ENCODE measurements at places on chromosomes 7 and 10.

DNA sequence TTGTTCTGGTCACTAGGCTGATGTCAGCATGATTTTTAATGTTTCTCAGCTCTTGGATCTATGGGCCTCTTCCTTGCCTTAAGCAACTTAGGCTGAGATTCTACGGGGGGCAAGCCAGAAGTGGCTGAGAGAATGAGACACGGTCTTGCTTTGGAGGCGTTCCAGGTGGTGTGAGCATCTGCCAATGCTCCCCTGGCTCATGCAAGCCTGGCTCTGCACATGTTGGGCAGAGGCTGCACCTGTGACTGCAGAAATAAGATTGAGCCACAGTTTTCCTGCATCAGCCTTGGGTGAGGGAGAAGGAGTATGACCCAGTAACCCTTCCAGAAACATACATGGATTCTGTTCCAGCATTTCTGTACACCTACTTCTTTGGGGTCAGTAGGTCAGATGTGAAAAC, 41.9 kb downstream of the C10orf120 start:
- no peak for DNase-seq

GRCh38 chr10:132107949-132108877, 42.5 kb downstream of the JAKMIP3 start:
- no peak for DNase-seq

- DNase-seq, result no peak
These were observed 26.2 kb upstream of the SLF2 start for GRCh38 chr10:100886521-100886920.

DNA sequence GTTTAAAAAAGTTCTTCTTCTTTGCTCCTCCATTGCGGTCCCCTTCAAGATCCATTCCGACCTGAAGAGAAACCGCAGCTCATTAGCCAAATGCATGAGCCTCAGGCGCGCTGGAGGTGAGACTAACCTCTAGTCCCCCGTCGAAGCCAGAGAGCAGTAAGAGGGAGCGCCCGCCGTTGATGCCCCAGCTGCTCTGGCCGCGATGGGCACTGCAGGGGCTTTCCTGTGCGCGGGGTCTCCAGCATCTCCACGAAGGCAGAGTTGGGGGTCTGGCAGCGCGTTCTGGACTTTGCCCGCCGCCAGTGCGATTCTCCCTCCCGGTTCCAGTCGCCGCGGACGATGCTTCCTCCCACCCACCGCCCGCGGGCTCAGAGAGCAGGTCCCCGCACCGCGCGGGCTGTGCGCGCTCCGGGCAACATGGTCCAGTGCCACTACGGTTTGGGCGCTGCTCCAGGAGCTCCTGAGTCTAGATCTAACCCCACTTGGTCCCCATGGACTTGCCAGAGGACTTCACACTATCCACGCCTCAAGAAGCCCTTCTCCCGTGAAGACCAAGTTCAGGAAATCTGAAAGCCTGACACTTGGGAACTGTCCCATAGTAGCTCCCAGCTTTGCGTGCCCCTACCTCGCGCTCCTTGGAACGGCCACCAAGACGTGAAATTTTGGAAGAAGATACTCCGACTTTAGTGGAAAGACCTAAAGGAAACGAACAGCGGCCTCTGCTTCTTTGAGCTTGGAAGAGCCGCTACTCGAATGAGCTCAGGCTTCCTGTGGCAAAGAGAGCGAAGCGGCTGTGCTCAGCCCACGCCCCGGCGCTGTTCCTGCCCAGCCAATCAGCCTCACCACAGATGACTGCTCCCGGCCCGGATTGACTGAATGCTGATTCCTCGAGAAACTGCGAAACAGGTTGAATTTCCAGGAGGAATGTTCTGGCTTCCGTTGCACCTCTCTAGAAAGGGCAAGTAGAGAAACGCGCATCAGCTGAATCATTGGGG, at the start of gene ABCB1:
Gene ABCB1 (minus strand): TSS at position 755 of the 995 bp plus-strand sequence. CDS start 700 bp downstream, at position 55.
- peak; percentile 66 for DNase-seq

DNA sequence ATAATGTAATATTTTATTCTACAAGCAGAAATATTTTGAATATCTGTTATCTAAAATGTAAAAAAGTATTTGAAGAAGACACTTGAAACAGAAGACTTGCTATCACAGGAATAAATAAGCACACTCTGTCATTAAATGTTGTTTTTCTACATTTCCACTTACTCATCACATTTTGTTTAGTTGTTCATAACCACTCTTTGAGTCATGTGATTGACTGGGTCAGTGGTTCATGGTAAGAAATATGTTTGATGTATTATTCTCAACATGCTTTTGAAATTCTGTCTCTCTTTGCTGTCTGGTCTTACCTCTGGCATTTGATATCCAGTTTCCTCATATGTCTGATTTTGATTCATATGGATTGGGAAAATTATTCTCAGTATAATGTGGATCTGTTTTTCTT, 171.8 kb downstream of the SUGCT start:
- DNase-seq, result no peak

DNA sequence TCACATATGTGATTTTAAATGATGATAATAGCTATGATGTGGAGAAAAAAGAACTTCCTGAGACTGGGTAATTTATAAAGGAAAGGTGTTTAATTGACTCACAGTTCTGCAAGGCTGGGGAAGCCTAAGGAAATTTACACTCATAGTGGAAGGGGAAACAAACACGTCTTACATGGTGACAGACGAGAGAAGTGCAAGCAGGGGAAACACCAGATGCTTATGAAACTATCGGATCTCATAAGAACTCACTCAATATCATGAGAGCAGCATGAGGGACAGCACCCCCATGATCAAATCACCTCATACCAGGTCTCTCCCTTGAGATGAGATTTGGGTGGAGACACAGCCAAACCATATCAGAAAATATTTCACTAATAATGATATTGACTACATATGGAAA, 4.1 kb upstream of the LIPN start:
- DNase-seq, result peak; percentile 58

DNA sequence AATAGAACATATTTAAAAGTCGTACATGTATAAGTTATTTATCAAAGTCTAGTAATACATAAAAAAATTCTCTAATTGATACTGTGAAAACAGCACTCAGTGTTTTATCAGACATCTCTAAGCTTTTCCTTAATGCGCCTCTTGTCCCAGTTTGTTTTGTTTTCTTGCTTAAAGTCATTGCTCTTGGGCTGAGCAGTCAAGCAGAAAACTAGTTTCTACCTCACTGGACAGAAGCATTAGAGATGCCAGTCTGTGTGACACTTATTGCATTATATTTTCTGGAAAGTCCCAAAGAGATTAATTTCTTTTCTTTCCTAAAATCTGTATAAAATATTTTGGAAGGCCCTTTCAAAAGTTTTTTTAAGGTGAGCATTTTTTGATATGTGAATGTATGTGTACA, 236.2 kb downstream of the PCLO start:
- DNase-seq, result no peak

DNA sequence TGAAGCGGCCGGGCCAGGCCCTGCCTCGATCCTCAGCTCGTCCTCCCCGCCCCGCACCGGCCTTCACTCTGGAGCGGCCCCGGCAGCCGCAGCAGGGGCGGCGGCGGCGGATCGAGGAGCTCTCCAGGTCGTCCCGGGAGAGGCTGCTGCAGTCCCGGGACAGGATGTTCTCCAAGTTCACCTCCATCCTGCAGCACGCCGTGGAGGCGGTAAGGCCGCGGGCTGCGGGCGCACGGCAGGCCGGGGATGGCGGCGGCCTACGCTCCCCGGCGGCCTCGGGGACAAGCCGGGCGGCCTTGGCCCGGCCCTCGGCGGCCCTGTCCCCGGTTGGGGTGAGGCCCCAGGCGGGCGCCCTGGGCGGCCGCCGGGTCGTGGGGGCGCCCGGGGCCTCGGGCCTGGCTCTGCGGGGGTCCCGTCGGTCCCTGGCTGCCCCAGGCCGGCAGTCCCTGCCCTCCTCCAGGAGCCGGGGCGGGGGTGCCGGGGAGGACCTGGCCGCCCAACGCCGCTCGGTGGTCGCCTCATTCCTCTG, 399 bp downstream of the FHIP2A start:
- no peak for DNase-seq

- DNase-seq, result peak; percentile 73
These were observed 53.9 kb upstream of the IL6 start for GRCh38 chr7:22672846-22673680.

- DNase-seq, result no peak
These were observed 181.6 kb downstream of the XPNPEP1 start for GRCh38 chr10:109741712-109742111.

DNA sequence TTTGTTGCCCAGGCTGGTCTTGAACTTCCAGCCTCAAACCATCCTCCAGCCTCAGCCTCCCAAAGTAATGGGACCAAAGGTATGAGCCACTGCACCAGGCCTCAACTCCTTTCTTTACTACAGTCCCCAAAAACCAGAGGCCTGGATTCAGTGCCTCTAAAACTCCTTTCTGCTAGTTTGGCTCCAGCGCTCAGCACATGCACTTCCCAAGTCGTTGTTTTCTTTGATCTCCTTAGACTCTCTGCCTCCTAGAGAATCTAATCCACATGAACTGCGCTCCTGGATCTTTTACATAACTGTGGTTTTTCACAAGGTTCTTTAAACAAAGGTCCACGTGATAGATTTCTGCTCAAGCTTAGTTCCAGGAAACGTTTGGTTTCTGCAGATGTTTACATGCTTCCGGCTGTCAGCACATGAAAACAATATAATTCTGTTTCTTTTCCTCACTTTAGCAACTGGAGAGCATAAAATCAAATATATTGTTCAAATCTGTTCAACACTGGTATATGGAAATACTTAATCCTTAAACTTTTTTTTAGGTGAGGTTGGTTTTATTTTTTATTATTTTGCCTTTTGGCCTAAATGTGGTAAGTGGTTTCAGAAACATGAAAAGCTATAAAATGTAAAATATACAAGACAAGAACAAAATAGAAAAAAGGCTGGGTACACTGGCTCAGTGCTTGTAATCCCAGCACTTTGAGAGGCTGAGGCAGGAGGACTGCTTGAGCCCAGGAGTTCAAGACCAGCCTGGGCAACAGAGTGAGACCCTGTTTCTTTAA, 270.5 kb upstream of the MKLN1 start:
- DNase-seq, result peak; percentile 67

- no peak for DNase-seq
These were observed 3.9 kb downstream of the FAM20C start for GRCh38 chr7:196283-196682.

- DNase-seq, result no peak
These were observed 675.6 kb upstream of the POT1 start for GRCh38 chr7:125605241-125605640.

DNA sequence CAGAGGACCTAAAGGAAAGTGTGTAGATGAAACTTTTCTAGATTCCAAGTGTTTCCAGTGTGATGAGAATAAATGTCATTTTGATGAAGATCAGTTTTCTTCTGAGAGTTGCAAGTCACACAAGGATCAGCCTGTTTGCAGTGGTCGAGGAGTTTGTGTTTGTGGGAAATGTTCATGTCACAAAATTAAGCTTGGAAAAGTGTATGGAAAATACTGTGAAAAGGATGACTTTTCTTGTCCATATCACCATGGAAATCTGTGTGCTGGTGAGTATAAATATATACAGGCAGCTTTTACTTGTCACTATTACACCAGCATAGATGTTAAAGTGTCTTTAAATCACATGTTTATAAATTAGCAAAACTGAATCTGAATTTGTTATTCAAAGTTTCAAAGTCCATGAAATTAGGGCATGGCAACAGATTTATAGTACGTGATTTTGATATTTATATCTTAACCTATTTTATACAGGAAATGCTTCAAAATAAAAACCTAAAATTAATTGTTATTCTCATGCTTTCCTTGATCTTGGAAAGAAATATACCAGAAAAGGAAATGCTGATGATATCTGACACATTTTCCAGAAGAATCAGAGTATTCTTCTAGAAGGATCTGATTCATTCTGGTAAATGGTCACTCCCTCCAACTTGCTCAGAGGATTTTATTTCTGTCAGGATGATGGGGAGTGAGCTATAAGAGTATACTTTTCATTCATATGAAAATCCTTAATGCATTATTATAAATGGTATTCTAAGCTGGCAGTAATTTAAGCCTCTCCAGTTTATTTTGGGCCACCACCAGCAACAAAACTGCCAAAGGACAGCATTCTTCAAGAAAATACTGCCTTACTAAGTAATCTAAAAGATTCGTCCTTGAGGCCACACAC, 71.4 kb downstream of the ITGB8 start:
- no peak for DNase-seq

GRCh38 chr7:115013886-115014285, 92.0 kb downstream of the MDFIC start:
- DNase-seq, result no peak

DNA sequence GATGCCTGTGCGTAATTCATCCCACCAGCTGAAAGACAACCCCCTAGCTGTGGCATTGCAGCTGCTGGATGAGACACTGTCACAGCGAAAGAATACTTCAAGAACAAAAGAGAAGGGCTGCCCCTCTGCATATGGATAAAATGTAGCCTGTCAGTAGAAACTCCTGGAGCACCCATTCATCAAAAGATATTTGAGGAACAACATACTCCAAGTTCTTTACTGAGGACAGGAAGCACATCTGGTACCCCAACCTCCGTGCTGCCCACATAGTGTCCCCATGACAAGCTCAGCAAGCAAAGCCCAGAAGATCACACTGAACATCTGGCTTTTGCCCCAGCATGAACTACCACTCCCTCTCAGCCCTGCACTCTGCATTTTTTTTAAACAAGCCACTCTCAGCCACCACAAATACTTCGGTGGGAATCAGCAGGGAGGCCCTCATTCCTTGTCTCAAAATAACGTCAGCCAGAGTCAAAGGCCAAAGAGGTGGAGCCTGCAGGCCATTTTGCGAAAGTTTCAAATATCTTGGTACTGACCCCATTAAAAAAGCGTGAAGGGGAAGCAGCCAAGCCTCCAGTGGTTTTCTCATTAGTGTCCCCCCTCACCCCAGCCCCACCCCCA, 1.7 kb downstream of the CREB3L2 start:
- DNase-seq, result no peak

- no peak for DNase-seq
These were observed 253.1 kb downstream of the FZD1 start for GRCh38 chr7:91517201-91517785.

DNA sequence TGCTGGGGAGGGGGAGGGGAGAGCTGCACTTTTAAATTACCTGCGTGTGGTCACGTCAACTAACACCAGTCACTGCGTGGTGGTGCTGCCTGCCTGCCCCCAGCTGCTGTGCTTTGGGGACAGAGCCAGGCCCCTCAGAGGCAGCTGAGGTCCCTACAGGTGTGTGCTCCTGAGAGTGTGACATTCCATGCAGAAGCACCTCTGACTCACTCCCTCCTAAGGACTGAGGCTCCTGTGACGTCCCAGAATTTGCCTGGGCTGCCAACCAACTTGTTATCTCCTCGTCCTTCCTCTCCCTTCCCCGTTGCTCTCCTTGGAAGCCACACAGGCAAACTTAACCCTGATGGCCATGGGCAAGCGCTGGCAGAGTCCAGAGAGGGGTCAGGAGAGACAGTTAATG, 563.0 kb downstream of the PARD3 start:
- DNase-seq, result no peak

DNA sequence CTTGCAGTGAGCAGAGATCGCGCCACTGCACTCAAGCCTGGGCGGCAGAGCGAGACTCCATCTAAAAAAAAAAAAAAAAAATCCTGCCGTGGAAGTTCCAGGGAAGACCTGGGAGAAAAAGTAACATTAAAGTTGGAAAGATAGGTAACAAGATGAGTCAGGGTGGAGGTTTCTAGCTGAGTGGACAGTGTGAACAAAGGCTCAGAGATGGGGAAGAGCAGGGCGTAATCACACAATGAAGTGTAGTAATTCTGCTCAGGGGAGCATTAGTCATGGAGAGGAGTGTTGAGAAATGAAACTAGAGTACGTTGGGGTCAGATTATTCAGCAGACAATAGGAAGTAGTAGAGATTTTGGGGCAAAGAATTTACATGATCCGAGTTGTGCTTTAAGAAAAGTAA, 21.6 kb upstream of the WASL start:
- peak; percentile 79 for DNase-seq

GRCh38 chr10:77602231-77602912, 35.2 kb downstream of the KCNMA1 start:
- no peak for DNase-seq

GRCh38 chr7:37671876-37672275, 11.7 kb upstream of the GPR141 start:
- no peak for DNase-seq
